ENCODE measurements at places on chromosomes 12 and 14.

DNA sequence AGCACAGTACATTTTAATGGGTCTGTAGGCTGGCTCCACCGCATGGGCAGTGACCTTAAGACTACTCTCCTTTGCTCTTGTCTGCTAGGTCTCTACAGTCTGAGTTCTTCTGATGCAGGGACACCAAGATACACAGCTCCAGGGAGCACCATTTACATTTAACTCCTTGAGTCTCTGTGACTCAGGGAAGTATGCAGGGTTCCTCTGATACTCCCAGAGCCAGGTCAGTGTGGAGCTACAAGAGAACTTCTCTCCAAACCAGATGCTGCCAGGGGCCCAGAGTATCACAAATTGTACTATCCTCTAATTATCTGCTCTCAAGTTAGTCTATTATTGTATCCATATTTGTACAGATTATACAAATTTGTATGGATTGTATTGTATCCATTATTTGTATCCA lies 15.2 kb downstream of the ZFP36L1 start:
- DNase-seq: no peak

- no peak for DNase-seq
Measured at GRCh38 chr12:124621296-124621660, 53.9 kb upstream of the NCOR2 start.

DNA sequence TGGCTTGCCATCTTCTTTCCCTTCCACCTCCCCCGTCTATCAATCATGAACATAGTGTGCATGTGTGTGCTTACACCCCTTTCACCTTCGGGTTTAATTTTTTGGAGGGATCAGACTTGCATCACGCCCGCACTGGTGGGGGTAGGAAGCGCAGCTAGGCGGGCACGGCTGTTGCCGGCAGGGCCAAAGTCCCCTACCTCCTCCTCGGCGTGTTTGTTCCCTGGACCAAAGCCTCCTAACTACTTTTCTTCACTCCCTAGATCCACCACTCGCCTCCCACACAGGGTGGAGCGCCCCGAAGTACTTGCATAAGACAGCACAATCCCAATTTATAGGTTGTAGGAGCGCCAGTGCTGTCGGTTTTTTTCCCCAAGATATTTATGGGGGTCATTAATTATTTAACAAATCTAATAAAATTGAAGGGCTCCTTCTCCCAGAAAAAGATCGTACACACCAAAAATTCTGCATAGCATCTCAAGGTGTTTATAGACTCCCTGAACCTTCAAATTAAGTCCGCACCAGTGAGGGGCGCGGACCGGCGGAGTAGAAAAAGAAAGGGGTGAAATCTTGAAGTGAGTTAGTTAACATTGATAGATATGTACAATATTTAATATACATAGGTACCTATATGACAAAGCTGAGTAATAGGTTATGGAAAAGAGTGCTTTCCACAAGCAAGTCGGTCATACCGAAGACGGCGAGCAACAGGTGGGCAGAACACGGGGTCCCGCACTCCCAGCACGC lies 717 bp downstream of the PKP2 start:
- no peak for DNase-seq

GRCh38 chr12:75374971-75375370 lies 15.9 kb upstream of the GLIPR1L2 start:
- DNase-seq: no peak

GRCh38 chr14:100336618-100337530 lies 13.7 kb downstream of the SLC25A47 start:
- no peak for DNase-seq

- no peak for DNase-seq
Measured at GRCh38 chr14:55446833-55447232, 6.4 kb upstream of the TBPL2 start.

DNA sequence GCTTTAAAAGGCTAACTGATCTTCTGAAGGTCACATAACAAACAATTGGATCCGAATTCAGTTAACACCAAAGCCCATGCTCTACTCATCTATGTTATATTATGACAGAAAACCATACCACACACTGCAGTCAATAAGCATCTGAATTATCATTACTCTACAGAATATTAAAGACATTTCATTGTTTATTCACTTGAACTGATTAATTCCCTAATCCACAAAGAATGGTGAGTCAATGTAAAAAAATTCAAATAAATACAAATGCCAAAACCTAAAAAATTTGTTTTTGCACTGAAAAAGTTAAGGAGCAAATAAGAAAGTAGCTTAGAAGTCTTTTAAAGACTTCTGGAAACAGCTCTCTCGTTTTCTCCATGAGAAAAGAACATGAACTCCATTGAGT lies 13.7 kb downstream of the NID2 start:
- no peak for DNase-seq

GRCh38 chr12:106973545-106973944 lies 13.4 kb downstream of the MTERF2 start:
- DNase-seq: no peak

DNA sequence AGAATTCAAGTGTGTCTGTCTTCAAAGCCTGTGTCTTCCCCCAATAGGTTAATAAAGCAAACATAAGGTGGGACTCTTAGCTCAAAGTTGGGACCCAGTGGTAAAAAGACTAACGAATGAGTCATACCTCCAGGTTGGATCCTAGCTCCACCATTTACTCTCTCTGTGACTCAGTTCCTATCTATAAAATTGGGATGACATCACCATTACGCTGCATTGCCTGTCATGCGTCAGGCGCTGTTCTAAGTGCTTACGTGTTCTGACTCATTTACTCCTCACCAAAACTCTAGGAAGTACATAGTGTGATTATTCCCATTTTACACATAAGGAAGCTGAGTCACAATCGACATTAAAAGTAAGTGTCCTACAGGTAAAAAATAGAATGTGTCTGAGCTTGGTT lies 915.8 kb downstream of the VRK1 start:
- no peak for DNase-seq

DNA sequence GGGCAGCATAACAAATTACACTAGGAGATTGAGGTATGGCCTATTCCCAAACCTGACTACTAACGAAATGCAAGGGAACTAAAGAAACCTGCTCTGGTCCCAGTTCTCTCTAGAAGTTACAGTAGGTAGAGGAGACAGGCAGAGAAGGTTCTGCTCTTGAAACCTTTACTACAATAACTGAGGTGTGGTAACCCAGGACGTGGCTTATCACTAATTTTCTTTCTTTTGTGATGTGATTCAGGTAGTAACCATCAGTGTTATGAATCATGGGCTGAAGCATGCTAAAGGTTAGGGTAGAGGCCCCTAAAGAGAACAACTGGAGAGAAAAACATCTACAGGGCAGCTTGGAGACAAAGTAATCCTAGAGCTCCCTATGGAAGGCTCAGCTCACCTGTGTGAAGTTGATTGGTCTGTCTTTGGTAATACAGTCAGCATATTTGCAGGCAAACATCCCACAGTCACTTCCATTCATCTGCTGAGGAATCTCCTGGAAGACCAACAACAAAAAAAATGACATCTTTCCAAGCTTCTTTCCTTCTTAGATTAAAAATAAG lies 41.8 kb upstream of the COL2A1 start:
- DNase-seq: no peak

- no peak for DNase-seq
Measured at GRCh38 chr12:113792450-113792849, 173.7 kb downstream of the RBM19 start.

- DNase-seq: no peak
Measured at GRCh38 chr14:90491221-90491885, 94.5 kb downstream of the CALM1 start.

- no peak for DNase-seq
Measured at GRCh38 chr12:90858252-90858651, 96.7 kb downstream of the CCER1 start.

DNA sequence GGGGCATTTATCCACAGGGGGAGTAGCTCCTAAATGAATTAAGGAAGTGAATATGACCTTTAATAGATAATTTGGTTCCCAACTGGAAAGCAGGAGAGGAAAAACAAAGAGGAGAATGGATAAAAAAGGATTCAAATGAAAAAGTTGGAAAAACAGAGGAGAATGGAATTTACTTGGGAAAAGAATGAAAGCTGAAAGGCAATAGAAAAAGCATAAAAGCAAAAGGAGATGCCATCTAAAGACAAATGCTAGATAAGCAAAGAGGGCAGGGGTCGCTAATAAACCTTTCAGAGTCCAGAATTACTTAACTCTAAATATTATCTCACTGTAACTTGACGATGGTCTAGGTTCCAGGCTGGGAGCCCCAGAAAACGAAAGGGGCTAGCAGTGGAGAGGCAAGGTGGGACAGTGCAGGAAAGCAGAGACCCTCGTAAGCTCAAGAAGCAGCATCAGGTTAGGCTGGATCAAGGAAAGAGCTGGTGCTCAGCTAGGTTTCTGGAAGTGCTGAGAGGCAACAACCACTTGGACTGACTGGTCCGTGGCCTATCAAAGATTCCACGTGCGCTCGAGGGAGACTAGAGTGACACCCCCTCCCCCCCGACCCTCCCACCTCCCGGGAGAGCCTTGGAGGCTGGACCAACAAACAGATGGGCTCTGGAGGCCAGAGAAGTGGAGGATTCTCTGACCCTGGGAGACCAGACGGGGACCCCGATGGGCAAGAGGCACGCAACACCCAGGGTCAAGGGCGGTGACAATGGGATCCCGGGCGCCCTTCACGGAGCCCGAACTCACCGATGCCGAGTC lies 1.2 kb downstream of the SLC2A13 start:
- DNase-seq: peak; percentile 20

DNA sequence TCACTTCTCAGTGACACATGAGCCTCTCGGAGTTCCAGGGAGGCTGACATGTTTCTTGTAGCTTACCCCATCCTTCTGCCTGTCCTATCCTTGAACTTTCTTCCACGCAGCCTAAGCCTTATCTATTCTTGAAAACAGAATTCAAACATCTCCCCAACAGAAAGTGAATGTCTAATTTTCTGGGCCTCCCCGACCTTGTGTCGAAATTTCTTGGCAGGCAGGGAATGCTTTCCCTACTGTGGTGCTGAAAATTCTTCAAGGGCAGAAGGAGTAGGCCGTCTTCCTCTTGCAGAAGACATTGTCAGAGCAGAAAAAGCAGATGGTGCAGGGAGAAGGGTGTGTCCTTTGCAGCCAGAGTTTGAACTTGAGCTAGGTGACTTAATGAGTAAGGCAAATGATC lies 63.0 kb upstream of the TCL1B start:
- DNase-seq: no peak

DNA sequence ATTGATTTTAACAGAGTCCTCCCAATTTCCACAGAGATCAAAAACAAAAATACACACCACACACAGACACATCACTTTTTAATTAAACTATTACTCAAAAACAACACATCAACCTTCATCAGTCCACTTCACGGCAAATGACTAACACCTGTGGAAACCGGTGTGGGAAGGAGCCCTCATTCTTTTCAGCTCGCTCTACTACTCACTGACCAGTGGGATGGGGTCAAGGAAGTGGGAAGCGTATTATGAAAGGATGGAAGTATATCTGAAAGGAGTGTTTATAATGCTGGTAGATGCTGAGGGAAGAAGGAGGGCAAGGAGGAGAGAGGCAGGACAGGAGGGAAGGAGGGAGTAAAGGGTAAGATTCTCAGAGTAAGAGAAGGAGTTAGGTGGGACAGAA lies 156.5 kb downstream of the EPS8 start:
- no peak for DNase-seq

DNA sequence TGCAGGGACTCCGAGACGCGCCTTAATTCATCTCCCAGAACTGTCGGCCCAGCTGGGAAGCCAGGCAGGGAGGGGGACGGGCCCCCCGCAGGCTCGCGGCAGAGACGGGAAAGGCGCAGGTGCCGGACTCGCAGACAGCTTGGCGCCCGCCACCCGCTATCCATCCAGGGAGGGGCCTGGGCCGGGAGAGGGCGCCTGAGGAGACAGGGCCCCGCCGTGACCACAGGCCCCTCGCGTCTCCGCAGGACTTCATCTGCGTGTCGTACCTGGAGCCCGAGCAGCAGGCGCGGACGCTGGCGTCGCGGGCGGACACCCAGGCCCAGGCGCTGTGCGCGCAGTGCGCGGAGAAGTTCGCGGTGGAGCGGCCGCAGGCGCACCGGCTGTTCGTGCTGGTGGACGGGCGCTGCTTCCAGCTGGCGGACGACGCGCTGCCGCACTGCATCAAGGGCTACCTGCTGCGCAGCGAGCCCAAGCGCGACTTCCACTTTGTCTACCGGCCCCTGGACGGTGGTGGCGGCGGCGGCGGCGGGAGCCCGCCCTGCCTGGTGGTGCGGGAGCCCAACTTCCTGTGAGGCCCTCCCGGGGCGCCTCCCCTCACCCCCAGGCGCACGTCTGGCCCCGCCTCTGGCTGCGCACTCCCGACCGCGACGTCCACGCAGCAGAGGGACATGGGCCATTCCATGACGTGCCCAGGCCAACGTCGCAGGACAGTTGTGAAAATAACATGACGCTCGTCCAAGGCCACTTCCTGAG lies 60.6 kb downstream of the LGMN start:
- no peak for DNase-seq

DNA sequence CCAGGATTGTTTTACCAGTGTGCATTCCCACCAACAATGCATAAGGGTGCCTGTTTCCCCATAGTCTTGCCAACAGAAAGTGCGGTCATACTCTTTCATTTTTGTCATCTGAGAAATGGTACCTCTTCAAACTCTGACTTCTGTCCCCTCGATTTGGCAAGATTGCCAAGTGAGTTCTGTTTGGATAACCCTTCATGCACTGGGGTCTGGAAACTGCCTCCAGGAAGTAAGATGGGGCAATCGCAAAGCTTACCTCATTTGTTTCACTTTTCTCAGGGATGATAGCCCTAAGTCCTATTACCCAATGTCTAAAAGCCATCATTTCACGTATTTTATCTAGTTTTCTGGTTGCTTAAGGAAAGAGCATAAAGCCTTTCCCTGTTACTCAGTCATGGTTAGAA lies 28.6 kb upstream of the NR1H4 start:
- DNase-seq: no peak

DNA sequence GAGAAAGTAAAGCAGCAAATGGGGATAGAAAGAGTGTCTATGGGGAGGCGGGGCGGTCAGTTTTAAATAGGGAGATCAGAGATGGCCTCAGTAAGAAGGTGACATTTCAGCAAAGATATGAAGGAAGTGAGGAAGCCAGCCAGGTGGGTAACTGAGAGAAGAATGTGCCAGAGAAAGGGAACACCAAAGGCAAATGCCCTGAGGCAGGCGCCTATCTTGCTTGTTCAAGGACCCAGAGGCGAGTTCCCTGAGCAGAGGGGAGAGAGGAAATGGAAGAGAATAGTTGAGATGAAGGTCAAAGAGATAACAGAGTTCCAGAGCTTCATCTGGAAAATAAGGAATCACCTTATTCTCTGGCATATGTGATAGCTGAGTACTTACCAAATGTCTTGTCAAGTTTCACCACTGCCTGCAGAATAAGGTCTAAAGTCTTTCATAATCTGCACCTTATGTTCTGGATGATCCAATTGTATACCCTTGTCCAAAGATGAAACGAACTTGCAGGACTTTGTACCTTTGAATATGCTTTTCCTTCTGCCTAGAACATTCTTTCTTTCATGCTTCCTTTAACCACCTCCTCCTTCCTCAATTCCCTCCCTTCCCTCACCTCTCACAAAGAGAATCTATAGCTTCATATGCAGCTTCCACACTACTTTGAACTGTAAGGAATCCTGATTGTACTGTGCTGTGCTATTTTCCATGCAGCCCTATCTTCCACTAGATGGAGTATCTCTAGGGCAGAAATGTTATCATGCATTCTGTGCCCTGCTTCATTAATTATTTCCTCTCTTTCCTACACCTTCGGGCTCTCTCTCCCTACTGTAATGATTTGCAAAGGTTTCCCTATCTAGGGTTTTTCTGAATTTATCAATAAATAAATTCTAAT lies 38.5 kb downstream of the GNPTAB start:
- no peak for DNase-seq
